ENCODE measurements at places on chromosomes 13 and 19.
A peak's percentile ranks its signal among the peaks of the same experiment; 100 is the strongest.

DNA sequence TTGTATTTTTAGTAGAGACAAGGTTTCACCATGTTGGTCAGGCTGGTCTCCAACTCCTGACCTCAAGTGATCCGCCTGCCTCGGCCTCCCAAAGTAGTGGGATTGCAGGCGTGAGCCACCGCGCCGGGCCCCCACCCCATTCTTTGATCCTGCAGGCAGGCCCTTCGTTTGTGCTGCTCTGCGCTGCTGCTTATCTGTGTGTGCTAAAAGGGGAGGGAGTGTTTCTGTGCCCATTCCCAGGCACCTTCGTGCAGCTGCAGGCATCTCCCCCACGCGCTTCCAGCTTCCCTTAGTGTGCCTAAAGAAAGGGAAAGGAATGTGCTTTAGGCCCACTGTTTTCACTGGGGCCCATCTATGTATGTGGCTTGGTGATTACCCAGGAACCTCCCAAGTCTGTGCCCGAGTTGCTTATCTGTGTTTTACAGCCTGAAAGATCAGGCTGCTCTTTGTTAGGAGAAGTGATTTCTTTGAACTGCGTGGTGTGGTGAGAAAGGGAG is 27.2 kb downstream of the EPN1 start:
- no peak for DNase-seq

- DNase-seq: no peak
These were observed 486.1 kb downstream of the UQCRFS1 start for GRCh38 chr19:28726533-28727479.

DNA sequence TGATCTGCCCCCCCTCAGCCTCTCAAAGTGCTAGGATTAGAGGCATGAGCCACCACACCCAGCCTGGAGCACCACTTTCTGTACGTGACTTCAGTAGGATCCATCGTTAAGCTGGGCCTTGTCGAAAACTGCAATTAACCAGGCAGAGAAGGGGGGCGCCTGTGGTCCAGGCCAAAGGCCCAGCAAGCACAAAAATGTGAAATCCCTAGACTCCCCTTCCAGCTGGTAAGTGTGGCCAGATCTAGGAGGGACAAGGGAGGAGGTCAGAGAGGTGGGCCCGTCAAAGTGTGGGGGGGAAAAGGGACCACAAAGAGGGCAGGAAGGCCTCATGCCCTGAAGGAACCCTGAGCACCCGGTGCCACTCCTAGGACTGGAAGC is 13.8 kb downstream of the DDX39A start:
- DNase-seq: no peak

GRCh38 chr13:50932091-50932490 is 22.5 kb downstream of the RNASEH2B start:
- no peak for DNase-seq

DNA sequence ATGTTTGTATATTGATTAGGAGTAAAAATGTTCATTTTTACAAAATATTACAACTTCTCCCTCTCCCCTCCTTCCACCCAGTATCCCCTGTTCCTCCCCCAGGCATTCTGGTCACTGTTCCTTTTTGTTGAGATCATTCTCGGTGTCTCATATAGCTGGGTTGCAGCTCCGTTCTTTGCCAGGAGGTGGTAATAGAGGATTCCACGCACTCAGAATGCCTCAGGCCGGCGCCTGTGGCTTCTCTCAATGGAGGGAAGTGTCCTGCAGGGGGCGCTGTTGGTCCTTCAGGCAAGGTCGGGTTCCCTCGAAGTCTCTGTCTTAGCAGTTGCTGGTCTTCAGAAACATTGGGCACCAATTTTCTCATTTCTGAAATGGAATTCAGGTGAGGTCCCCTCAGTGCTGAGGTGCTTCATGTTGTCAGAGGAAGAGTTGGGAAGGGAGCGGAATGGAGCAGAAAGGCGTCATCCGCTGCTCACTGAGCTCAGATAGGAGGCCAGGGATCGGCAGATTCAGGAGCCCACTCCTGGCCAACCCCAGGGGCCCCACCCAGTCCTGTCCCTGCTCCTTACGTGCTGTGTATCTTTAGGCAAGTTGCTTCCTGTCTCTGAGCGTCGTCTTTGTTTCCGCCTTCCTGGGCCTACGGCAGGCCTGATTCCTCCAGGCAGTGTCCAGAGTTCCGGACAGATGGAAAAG is 10.3 kb upstream of the GARIN5A start:
- no peak for DNase-seq

DNA sequence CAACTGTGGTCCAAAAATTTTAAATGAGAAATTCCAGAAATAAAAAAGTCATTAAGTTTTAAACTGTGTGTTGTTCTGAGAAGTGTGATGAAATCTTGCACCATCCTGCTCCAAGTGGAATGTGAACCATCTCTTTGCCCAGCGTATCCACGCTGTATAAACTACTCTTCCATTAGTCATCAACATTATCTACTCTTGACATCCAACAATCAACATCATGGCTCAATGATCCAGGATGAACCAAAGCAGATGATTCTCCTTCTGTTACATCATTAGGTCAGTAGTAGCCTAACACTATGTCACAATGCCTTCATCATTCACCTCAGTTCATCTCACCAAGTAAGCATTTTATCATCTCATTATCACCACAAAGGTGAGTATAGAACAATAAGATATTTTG is 55.3 kb downstream of the SUCLA2 start:
- DNase-seq: no peak

GRCh38 chr13:53743906-53744305 is 715.3 kb downstream of the OLFM4 start:
- DNase-seq: no peak

DNA sequence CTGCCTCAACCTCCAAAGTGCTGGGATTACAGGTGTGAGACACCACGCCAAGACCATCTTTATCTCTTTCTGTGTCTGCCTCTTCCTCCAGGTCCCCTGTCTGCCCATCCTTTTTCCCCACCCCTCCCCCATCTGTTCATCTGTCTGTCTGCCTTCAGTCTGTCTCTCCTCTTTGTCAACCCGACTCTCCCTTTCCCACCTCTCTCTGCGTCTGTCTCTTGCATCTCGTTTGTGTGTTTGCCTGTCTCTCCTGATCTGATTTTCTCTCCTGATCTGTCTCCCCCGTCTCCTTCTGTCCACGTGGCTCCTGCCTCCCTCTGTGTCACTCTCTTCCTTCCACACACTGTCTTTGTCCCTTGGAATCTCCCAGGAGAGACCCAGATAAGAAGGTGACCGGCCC is 10.0 kb downstream of the VASP start:
- no peak for DNase-seq

- DNase-seq: peak; percentile 24
These were observed 297.3 kb downstream of the ZNF536 start for GRCh38 chr19:30669329-30670010.

DNA sequence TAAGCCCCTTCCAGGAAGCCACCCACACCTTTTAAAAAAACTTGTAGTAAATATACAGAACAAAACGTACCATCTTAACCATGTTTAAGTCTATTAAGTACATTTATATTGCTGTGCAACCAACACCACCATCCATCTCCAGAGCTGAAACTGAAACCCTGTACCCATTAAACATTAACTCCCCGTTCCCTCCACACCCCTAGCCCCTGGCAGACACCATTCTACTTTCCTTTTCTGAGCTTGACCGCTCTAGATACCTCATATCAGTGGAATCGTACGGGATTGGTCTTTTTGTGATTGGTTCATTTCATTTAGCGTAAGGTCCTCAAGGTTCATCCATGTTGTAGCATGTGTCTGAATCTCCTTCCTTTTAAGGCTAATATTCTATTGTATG is 13.0 kb upstream of the SPATA13 start:
- no peak for DNase-seq

- no peak for DNase-seq
These were observed 14.6 kb upstream of the URAD start for GRCh38 chr13:28002886-28003698.

DNA sequence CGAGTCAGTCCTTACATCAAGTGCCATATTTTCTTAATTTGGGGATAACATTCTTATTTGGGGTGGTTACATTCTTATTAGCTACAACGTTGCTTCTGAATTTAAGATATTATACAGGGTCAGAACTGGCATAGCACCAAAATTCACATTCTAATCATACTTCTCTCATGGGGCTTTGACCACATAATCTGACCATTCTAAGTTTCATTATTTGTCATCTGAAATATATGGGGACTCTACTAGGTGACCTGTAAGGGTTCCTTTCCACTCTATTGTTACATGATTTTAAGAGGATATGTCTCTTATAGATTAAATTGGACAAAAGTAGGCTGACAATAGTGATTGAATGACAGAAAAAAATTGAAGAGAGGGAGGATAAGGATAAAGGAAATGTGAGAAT is 536.5 kb downstream of the KCTD12 start:
- no peak for DNase-seq

DNA sequence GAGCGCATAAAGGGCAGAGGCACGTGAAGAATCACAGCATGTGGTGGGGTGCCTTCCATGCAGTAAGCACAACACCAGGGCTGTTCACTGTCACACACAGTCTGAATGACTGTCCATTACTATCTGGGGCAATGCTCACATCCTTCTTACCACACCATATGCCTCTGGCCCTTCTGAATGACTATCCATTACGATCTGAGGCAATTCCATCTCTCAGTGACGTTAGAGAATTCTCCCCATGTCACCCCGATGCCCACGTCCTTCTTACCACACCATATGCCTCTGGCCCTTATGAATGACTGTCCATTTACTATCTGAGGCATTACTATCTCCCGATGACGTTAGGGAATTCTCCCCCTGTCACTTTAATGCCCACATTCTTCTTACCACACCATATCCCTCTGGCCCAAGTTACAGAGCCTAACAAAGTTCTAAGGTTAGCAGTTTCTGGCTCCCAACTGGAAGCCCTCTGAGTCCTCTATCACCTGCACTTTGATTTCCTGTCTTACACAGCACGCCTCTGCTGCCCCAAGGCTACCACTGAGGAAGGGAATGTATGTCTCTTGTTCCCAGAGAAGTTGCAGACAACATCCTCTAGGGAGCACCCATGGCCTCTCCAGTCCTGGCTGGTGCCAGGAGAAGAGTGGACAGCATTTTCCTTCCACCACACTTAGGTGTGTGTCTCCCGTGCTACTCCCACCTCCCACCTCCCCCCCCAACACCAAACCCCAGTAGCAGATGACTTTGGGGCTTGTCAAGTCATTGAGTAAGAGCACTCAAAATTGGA is 154.8 kb downstream of the COG6 start:
- DNase-seq: peak; percentile 4

GRCh38 chr19:39411832-39412099 is 703 bp upstream of the PLEKHG2 start:
- DNase-seq: peak; percentile 86

DNA sequence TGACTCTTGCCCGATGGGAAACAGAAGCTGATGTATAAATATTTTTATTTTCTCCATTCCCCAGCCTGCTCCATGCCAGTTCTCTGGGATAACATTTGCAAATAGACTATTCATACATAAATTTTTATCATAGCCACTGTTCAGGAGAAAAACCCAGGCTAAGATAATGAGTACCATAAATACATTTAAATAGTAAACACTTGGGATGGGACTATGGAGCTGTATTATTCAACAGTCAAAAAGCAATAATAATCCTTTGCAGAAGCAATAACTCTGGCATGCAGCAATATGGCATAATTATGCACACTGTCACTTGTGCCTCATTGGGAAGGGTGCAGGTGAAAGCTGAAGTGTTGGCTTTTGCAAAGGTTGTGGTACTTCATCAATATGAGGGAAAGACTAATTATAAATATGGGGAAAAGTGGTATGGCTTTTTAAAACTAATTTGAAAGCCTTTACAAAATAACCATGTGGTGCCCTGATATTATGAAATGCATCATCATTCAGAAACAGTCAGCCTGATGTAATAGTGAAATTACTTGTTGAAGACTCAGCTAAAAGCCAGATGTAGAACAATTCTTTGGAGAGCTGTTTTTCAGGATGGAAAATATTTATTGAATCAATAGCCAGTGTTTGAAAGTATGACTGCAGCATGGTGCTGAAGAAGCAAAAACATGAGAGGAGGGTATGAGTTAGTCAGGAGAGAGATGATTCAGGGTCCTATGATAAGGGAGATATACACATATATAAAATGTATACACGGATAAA is 2476.7 kb downstream of the PCDH9 start:
- DNase-seq: peak; percentile 50

DNA sequence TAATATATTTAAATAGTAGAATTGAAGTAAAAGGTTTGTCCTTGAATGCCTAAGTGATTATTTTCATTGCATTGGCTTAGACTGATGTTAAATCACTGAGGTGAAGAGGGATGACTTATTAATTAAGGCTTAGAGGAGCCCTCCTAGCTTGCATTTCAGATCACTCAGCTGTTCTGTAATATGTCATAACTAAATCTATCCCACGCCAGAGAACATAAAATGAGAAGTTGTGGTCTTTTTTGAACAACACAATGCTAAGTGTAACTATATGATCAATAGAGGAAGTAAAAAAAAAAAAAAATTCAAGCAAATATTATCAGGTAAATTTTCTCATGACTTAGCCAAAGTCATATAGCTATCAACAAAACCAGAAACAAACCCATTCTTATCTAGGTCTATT is 752.2 kb downstream of the GPC5 start:
- no peak for DNase-seq

DNA sequence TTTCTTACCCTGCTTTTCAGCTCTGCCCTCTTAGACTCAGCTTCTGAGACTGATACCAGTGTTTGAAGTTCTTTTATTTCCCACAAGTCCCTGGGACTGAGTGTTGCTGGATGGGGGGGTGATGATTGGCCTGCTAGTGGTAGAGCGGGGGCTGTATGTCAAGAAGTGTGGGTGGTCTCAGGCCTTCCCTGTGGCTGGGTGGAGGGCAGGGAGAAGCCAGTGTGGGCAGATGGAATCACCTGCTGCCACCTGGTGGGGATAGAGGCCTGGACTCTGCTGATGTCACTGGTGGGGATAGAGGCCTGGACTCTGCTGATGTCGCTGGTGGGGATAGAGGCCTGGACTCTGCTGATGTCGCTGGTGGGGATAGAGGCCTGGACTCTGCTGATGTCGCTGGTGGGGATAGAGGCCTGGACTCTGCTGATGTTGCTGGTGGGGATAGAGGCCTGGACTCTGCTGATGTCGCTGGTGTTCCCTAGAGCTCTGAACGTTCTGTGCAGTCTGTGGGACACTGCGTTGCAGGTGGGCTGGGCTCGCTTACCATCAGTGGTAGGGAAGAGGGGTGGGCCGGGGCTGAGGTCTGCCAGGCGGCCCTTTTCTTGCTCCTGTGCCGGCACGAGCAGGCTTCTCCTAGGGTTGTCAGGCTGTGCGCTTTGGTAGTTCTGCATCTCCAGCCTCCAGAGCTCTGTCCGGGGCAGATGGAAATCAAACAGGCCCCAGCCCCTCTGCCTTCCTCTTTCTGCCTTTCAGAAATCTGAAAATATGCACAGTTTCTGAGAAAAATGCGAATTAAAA is 101.3 kb downstream of the ARHGEF7 start:
- peak; percentile 62 for DNase-seq

- DNase-seq: peak; percentile 61
These were observed 26.4 kb upstream of the SCEL start for GRCh38 chr13:77508959-77509620.

GRCh38 chr13:25977671-25978070 is 74.1 kb downstream of the SHISA2 start:
- no peak for DNase-seq

DNA sequence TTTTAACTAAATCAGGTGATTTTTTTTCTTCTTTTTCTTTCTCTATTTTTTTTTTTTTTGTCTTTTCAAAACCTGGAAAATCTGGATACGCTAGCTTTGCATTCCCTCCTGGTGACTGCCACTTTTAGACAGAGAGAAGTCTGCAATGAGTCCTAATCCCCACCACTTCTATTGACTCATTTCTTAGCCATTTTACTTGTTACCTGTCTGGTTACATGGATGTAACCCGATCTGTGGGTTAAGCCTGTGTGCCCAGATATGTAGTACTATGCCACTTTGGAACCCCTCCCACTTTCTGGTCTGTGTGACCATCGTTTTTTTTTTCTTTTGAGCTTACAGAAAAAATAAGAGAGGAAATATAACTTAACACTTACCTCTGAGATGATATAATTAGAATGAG is 817.8 kb upstream of the PCDH9 start:
- DNase-seq: no peak
